ENCODE measurements at places on chromosomes 2 and 18. TPM values are rescaled to one million over a fixed set of nuclear protein-coding genes. Genes with fewer than 3 reads are reported as not detected.
A peak's percentile ranks its signal among the peaks of the same experiment; 100 is the strongest.

Gene ADCYAP1
- not detected for total RNA-seq

Gene CNPPD1
- total RNA-seq, result 3.1 TPM

Gene UGT1A3
- total RNA-seq, result not detected

Gene ACVR1C
- 1.2 TPM for total RNA-seq

Gene EFR3B
- total RNA-seq, result under 0.01 TPM

Gene TMEM182
- total RNA-seq, result under 0.01 TPM

Gene LCT
- not detected for total RNA-seq

Gene SGPP2
- not detected for total RNA-seq

Gene DSG1
- total RNA-seq, result not detected

DNA sequence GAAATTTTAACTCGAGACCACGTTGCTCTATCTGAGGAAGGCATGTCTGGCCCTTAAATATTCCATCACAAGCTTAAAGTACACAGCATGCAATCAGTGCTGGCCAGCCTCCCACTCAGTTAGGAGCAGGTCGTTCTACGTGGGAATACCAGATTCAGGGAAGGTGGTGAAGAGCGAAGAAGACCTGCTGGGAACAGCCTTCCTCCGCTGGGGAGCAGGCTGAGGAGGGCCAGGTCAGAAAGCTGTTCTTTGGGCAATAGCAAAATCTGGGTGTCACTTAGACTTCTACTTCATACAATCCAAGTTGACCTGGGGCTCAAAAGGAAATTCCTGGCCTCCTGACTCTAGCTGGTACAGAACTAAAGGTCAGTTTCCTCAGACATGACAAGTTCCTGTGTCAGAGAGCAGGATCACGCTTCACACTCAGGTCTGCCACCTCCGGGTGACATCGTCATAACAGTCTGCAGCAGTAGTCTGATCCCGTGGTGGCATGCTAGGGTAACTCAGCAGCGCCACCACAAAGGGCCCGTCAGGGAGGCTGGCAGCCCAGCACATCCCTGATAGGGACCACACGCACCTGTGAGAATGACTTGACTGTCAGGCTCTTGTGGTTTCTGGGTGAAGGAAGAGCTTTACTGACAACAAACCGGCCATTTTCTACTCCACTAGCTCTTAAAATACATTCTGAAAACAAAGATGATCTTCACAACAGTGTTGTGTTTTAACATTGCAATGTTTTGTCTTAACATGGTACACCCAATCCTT lies 35.2 kb upstream of the NAPG start:
- DNase-seq, result no peak

DNA sequence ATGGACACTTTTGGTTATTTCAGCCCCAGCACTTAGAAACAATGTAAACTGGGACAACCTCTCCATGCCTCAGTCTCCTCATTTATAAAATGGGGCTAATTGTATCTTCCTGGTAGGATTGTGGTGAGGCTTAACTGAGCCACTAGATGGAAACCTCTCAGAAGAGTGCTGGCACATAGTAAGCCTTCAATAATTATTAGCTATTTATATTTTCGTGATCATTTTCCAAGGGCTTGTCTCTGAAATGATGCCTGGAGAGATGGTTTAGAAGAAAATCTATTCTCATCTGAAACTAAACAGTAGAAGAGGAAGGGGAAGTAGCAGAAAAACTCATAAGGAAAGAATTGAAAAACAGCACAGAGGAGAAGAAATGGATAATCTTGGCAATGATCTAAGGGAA lies 6.8 kb downstream of the RAX start:
- no peak for DNase-seq

DNA sequence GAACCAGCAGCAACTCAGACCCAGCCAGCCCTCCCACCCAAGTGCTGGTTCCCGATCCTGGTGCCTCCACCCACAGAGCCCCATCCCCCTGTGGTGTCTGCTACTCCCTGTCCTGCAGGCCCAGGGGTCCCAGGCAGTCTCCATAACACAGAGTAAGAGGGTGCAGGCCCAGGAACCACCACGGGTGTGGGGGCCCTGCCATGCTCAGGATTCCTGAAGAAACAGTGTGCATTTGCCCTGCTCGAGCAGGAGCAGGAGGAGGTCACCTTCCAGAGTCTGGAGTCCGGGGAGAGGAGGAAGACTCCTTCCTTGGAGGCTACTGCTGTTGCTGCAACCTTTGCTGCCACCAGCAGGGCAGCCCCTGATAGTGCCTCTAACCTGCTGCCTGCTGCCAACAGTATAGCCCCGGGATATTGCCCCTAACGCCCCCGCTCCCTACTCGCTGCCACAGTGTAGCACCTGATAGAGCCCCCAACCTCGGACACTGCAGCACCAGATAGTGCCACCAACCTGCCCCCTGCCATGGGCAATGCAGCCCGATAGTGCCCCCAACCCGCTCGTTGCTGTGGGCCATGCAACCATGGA lies 46.8 kb upstream of the ANKRD62 start:
- no peak for DNase-seq

- DNase-seq, result no peak
Measured at GRCh38 chr2:156456616-156457015, 20.4 kb downstream of the GPD2 start.

DNA sequence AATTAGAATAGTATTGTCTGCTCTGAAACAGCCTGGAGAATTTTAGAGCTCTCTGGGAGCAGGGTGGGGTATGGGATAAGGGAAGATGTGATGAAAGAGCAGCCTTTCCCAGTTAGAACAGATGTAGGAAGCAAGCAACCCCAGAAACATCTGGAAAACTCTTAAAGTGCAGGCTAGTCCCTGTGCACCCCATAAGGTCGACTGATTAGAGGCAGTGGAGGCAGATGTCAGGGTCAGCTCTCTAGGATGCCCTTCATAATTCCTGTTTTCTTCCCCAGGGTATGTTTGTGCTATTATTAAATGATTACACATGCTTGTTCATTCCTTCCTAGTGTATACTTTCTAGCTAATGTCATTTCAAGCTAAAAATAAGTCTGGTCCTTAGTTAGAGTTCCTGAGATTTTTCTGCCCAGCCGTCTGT lies 41.7 kb downstream of the PTPRM start:
- no peak for DNase-seq

DNA sequence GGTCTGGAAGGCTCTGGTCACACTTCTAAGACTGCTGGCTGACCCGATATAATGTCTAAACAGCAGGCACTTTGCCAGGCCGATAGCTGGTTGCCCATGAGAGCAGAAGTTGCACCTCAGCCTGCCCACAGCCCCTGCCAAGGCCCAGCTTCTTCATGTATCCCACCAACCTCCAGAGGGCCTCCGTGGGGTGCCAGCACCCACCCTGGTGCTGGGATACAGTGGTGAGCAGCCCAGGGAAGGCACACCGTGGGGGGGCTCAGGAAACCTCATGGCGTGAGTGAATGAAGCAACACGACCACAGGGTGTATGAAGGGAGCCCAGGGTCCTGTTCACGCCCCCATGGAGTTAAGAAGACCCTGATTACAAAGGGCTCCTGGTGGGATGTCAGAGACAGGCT lies 16.2 kb upstream of the GLI2 start:
- no peak for DNase-seq

GRCh38 chr2:42021464-42021863 lies 26.4 kb upstream of the PKDCC start:
- peak; percentile 81 for DNase-seq

GRCh38 chr2:39995005-39995737 lies 216.1 kb upstream of the THUMPD2 start:
- no peak for DNase-seq

DNA sequence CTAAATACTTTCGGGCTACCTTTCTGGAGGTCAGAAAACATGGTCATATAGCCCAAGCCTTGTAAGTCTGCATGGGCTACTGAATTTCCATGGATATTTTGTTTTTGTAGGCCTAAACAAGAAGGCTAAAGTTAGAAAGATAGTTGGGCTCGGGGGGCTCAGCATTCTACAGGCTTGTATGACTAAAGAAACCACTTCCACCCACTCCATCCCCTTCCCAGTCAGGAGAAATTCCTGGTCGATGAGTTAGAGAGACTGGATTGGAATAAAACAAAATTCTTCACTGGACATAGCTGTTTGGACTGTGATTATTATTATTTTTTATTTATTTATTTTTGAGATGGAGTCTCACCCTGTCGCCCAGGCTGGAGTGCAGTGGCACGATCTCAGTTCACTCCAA lies 539.4 kb upstream of the TNP1 start:
- DNase-seq, result no peak

GRCh38 chr18:36031407-36031806 lies 36.0 kb downstream of the RPRD1A start:
- no peak for DNase-seq

DNA sequence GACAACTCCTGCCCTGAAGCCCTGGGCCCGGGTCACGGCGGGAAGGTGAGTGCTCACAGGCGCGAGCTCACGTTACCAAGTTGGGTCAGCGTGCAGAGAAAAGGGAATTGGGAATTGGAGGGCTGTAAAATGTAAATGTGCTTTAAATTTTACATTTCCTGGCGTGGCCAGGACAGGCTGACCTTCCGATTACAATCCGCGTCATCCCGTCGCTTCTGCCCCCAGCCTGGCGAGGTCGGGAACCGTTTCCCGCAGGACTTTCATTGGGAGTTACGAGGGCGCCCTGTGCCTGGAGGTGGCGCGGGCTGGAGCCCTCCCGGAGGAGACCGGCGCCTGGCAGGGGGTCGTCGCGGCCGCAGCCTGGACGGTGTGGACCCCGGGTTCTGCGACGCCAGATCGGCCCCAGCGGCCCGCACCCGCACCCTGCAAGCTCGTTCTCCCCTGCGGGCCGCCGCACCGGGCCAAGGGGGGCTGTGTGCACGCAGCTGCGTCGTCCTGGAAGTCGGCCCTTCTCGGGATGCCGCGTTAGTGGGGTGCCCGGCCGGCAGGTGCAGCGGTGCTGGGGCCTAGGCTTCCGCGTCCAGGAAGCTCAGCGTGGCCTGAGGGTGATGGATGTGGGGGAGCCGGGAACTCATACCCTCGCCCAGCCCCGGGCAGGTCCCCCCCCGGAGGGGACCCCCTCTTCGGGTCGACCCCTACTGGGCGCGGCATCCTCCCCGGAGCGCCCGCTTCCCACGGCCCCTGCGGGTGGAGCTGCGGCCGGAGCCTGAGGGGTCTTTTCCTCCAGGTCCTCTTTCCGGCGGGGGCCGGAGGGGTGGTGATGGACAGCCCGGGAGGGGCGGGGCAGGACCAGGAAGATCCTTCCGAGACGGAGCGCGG lies 63.9 kb downstream of the LRRFIP1 start:
- DNase-seq, result peak; percentile 33

- no peak for DNase-seq
Measured at GRCh38 chr2:161068670-161069069, 91.6 kb upstream of the TANK start.

DNA sequence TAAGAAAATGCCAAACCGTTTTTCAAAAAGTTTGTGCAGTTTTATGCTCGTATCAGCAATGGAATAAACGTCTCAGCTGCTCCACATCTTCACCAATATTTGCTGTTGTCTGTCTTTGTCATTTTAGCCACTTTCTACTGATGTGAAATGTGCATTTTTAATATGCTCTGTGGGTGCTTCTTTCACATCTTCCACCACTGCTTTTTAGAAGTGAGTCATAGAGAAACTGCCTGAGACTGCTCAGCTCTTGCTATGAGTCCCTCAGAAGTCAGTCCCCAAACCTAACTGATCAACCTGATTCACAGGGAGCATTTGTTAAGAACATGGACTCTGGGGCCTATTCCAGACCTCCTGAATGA lies 41.0 kb upstream of the EPC2 start:
- DNase-seq, result no peak

GRCh38 chr2:108240966-108241365 lies 1.2 kb downstream of the SULT1C3 start:
- DNase-seq, result no peak

DNA sequence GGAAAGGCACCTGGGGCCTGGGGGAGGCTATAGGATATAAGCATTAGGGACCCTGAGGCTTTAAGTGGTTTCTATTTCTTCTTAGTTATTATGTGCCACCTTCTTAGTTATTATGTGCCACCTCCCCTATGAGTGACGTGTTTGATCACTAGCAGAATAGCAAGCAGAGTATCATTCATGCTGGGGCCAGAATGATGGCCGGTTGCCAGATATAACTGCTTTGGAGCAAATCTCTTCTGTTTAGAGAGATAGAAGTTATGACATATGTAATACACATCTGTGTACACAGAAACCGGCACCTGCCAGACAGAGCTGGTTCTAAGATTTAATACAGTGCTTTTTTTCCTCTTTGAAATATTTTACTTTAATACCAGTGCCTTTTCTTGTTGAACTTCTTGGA lies 29.4 kb downstream of the LIPG start:
- DNase-seq, result no peak

DNA sequence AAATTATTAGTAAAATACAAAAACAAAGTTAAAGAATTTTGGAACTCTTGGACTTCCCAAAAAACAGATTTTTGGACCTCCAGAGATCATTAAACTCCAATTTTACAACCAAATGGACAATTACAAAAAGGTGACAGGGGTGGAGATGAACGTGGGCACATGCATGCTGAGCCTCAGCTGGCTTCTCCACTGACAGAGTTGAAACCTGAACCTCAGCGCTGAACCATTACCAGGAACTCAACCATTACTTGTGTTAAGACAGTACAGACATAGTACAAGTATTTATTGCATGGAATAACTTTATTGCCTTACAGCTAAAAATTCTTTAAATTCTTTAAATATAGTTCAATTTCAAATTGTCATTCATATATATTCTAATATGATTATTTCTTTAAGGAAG lies 33.0 kb upstream of the KIDINS220 start:
- DNase-seq, result no peak

DNA sequence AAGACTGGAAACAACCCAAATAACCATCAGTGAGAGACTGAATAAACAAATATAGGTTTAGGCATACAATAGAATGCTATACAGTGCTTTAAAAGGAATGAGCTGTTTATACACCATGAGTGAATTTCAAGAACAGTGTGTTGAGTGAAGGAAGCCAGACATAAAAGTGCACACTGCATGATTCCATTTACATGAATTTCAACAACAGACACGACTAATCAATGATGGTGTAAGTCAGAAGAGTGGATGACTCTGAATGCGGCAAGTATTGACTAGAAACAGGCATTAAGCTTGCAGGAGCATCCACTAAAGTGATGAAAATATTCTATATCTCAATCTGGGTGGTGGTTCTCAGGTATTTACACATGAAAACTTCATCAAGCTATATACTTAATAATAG lies 142.7 kb upstream of the SLC39A10 start:
- DNase-seq, result no peak

DNA sequence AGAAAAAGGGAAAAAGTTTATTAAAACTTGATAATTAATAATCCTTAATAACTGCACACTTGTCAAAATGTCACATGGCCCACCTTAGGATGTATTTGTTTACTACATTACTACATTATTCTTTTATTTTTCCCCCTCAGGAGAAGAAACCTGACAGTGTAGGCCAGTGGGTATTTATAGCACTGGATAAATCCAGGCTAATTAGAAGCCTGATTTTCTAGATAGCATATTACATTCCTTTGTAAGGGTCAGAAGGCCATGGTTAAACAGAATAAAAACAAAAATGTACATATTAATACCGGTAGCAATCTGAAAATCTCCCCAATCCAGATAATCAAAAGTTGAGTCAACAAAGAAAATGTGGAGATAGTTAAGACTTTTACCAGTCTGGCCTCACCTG lies 21.5 kb upstream of the KIDINS220 start:
- DNase-seq, result no peak

DNA sequence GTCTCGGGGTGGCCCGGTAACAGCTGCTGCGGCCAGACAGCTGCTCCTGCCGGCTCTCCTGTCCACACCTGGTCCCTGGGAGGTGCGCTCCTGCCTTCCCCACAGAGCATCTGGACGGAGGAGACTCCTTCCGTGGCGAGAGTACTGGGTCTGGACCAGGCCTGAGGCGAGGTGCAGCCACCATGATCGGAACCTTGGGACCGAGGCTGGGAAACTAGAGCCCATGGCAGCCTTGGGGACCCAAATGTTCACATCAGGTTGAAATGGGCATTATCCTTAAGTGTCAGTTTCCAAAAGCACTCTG lies 628 bp downstream of the GIGYF2 start:
- DNase-seq, result no peak

GRCh38 chr2:73101626-73102256 lies 11.0 kb downstream of the RAB11FIP5 start:
- DNase-seq, result no peak
